ENCODE measurements at places on chromosomes 3 and 15.

GRCh38 chr3:130459944-130460343 is 57.0 kb upstream of the COL6A6 start:
- DNase-seq, result no peak

GRCh38 chr3:26989037-26989436 is 366.5 kb downstream of the LRRC3B start:
- DNase-seq, result no peak

GRCh38 chr3:192408007-192408646 is 319.2 kb downstream of the FGF12 start:
- DNase-seq, result no peak

GRCh38 chr3:138137861-138138260 is 5.7 kb upstream of the A4GNT start:
- DNase-seq, result no peak

GRCh38 chr15:73375755-73376305 is 7.1 kb upstream of the HCN4 start:
- DNase-seq, result peak; percentile 87

DNA sequence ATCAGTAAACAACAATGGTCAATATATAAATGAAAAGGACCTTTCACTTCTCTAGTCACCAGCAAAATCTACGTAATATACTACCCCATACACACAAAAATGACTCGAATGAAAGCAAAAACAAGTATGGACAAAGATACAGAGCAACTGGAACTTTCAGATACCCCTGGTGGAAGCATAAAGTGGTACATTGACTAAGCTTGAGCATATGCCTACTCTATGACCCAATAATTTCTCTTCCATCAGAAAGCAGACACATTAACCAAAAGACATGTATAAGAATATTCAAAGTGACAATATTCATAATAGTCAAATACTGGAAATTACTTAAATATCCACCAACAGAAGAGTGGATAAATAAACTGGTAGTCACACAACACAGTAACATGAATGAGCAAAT is 86.0 kb downstream of the EFL1 start:
- no peak for DNase-seq

- no peak for DNase-seq
These were observed 16.5 kb downstream of the PLXNA1 start for GRCh38 chr3:126999383-126999782.

DNA sequence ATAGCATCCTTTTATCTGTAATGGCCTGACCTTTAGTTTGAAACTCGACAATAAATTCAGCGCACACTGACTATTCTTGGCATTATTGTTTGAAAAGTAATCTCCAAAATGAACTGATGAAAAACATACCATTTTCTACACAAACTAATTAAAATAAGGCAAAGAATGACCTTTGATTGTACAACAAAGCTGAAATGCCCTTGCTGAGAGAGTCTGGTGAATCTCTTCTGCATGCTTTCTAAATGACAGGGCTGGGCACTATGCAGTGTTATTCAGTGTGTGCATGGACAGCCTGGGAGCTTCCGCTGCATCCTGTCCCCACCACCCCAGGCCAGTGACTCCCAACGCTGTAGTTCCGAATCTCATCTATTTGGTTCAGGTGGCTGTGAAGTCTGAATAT is 530.8 kb downstream of the FOXP1 start:
- DNase-seq, result no peak

DNA sequence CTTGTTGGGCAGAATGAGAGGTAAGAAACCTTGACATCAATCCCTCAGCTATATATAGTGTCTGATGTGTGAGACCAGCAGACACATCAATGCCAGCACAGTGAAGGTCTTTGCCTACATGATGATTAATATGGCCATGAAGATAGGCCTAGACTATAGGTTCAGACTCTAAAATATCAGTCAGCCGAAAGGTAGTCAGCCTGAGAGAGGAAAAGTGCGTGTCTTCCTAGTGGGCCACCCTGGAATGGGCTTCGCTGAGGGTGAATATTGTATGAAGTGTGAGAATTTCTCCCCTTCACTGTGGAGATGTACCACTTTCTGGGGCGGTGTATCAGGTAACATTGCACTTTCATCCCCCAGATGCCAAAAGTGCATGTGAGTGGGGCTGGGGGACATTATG is 33.0 kb upstream of the EPHB1 start:
- DNase-seq, result no peak

DNA sequence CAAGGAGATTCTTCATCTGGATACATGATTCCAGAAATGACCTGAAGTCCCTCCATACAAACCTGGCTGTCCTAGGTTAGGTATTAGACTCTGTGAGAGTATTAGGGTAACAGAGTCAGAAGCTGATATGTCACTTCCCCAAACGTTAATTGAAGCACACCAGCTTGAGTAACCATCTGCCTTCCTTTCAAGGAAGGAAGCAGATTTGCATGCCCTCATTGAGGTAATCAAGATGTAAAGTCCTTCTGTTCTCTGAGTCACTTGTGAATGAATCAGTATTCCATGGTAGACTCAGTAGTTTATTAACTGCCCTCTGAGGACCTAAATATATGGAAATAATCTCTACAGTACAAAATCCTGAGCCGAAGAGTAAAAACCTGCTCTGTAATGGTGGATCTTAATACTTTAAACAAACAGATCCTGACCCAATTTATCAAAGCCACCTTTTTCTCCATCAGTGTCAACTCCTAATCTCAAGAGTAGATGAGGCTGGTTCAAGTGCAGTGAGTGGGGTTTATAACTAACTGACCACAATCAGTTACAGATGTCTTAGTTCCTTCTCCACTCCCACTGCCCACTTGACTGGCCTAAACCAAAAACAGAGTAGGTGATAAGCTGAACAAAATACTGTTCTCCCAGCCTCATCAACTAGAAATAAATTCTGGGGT is 246.2 kb upstream of the CHRM5 start:
- DNase-seq, result peak; percentile 47

DNA sequence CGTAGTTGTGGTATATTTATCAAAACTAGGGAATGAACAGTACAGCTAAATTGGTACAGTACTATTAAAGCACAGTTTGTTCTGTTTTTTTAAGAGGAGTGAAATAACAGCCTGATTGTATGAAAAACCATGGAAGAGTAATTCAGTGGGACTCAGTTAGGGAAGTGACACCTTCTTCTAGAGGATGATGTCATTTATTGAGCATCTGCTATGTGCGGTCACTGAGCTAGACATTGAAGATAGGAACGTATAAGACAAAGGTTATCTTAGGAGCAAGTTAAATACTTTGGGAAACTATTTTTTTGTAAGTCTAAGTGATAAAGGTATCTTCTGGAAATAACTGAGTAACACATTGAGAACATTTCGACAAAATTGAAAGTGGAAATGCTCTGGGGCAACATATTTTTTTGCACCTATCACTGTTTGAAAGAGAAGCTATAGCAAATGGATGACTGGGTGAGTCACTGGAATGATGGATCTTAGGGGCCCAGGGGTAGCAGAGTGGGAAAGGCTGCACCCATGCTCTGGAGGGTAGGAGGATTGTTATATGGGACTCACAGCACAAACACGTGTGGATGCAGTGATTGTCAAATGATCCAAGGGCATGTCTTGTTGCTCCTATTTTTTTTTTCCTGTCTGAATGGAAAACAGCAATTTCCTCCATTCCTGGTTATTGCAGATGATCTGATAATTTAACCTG is 43.0 kb downstream of the OXNAD1 start:
- no peak for DNase-seq

DNA sequence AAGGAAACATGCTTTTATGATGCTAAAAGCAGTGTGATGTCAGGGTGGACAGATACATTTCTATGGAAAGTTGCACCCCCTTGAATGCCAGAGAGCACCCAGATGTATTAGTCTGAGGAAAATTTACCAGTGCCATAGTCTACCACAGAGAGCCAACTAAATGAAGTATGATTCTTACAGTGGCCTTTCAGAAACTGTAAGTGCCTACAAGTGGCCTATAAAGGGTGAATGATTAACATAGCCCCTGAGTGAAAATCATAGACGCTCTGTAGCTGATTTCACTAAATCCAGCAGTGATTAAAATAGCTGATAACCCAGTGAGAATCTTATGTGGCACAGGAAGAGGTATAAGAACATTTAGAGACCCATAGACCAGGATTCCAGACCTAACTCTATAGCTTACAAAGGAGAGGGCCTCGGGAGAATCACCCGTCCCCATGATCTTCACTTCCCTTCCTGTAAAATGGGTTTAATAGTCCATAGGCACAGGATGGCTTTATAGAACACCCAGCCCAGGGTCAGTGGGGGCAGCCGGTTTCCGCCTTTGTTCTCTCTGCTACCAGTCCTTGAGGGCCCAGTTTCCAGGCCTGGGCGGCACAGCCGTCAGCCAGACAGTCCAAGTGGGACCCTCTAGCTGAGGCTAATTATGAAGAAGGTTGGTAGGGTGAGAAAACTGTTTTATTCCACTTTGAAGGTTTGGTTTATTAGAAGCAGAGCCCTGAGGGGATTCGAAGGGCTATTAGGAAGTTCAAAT is 35.5 kb upstream of the CACNA2D3 start:
- no peak for DNase-seq

GRCh38 chr15:31387479-31388118 is 61.0 kb downstream of the KLF13 start:
- DNase-seq, result peak; percentile 88

GRCh38 chr3:50473768-50474167 is 29.7 kb downstream of the CACNA2D2 start:
- DNase-seq, result no peak

GRCh38 chr15:32738666-32739065 is 20.9 kb downstream of the GREM1 start:
- DNase-seq, result no peak

DNA sequence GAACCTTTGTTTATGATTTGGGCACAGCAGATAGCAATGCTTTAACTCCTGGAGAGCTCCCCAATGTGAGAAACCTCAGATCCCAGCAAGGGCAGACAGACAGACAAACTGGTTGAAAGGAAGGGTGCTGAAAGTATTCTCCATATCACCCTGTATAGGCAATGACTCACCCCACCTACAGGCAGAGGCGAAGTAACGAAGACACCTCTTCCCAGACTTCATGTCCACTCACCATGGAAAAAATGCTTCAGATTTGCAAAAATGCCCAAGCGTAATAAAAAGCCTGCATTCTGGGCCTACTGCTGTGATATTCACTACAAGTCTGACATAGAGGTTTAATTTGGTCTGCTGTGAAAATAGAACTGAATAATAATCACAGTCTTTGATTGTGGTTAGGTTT is 50.5 kb downstream of the THBS1 start:
- DNase-seq, result no peak

DNA sequence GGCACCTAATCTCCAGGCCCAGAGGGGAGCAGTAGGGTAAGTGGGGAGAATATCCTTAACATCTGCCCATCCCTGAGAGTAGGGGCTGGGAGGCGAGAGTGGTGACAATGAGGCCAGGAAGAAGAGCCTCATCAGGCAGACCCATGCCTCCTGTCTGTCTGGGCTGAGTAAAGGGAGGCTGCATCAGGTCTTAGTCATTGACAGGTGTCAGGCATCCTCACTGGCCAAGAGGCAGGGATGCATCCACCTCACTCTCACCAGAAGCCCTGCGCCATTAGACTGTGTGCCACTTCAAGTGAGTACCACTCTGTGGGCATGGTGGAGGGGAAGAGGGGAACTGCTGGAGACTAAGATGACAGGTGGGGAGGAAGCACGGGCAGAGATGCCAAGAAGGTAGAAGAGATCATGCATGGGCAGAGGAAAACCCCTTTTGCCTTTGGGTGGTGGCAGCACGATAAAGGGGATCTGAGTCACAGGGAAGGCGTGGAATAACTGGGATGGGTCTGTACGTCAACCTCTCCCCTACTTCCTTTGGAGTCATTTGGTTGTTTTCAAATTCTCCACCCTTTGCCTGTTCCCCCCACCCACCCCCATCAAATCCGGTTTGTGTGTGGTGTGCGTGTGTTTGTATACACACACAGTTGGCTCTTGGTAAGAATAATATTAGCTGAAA is 14.1 kb downstream of the ANAPC13 start:
- no peak for DNase-seq

DNA sequence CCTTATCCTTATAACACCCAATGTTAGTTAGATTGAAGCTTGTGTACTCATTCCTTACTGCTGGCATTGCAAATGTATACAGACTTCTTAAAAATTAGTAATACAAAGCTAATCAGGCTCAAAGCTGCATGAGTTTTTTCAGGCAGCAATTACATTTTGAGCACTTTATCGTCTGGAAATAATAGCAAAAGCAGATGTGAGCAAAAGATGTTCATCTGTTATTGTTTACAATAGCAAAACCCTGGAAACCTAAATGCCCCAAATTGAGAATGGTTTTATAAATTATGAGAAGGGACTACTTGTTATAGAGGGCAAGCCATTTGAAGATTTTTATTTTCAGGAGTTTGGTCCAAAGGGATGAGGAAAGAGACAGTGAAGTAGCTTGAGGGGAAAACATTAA is 126.4 kb downstream of the GADL1 start:
- peak; percentile 26 for DNase-seq

DNA sequence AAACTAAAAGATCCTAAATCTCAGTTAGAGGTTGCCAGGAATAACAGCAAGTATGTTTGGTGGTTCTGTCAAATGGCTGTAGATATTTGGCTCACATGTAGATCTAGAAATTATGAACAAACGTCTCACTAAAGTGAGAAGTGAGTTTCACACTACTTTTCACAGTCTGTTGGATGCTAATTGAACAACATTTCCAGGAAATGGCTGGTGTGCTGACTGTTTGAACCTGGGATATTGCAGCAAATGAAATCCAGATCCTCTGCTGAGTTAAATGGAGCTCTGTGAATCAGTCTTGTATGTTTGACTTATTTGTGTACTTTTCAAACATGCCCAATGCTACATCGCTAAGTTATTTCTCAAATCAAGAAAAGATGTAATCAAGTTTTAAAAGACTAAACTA is 21.3 kb upstream of the RSL24D1 start:
- no peak for DNase-seq

DNA sequence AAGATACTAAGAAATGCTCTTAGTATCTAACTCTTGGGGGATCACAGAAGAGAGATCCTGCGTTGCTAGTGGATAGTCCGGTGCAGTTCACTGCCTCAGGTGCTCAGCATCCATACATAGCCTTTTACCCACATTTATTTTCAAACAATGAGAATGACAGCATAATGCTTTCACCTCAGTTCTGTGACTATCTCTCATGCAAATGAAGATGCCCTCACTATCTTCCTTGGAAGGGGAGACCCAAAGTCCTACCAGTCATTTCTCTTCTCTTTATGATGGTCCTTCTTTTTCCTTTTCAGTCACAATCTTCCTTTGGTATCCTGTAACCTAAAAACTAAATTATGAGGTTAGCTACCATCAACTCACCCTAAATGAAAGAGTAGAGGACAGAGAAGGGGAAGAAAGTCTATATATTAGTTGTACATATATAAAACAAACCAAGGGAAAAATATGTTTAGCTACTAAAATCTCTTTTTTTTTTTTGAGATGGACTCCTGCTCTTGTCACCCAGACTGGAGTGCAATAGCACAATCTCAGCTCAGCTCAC is 30.9 kb upstream of the SLC28A2 start:
- no peak for DNase-seq

DNA sequence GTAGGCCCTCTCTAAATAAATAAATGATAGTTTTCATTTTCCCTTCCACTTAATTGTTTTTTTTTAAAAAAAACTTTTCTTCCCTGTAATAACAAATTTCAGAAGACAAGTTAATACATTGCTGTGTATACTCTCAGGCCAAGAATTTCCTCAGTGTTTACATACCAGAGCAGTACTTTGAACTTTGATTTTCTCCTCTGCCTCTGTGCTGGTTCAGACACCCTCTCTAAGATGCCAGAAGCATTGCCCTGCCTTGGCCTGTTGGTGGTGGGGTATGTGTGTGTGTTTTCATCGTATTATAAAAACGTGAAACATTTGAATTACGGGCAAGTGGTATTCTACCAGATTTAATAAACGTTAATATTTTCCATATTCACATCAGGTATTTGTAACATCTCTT is 70.1 kb downstream of the SMAD3 start:
- no peak for DNase-seq
